ENCODE measurements at places on chromosomes 11 and 22.
A peak's percentile ranks its signal among the peaks of the same experiment; 100 is the strongest.

GRCh38 chr11:44474702-44475101, 90.8 kb upstream of the CD82 start:
- no peak for DNase-seq

DNA sequence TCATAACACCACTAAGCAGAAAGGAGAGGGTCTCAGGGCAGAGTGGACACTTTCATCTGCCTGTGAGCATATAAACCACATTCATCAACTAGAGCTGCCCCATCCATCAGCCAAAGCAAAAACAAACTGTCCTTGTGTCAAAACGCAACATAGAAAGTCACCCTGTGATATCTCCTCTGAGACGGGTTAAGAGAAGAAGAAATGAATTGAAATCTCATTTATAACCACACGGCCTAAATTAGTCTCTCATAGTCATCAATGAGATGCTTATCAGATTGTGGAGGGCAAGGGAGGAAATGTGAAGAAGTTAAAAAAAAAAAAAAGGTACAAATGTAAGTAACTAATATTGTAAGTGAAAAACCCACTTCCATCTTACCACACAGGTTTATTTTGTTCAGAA, 75.7 kb downstream of the SIK3 start:
- DNase-seq: no peak

- no peak for DNase-seq
These were observed 15.6 kb downstream of the ELFN2 start for GRCh38 chr22:37411655-37412054.

GRCh38 chr22:46092670-46093410, 57.5 kb upstream of the PPARA start:
- no peak for DNase-seq

DNA sequence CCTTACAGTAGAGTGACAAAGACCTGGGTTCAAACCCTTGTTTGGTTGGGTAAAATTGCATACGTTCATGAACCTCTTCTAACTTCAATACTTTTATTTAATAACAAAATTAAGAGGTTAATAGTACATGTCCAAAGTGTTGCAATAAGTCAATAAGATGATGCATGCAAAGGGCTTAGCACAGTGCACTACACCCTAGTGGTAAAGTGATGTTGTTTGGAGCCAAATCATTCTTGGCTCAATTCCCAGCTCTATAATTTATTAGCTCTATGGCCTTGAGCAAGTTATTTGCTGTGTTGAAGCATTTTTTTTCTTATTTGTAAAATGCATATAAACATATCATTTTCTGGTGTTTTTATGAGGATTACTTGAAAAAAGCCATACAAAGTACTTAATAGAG, 945.3 kb downstream of the LRRC4C start:
- DNase-seq: no peak

- no peak for DNase-seq
These were observed 145.5 kb downstream of the ST3GAL4 start for GRCh38 chr11:126500981-126501380.

DNA sequence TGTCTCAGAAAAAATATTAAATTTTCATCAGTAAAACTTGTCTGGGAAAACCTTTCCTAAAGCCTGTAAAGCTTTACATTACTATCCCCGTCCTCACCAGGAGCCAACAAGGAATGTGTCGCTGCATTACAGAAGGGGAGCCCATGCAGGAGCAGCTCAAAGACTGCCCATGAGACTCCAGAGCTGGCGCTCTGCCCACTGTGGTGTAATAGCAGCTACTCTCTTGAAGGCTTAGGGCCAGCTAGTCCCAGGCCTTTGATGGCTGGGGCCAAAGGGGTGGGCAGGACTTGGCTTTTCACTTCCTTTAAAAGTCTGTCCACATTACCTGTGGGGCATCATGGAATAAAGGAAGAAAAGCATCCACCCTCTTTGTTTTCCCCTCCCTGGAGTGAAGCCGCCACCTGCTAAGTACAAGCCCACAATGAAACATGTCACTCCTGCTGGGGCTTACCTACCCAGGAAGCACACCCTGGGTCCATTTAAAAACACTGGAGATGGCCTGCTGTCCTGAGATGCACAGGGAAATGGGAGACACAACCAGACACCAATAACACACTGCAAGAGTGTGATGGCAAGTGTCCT, 150.7 kb downstream of the ADAMTS15 start:
- DNase-seq: no peak

DNA sequence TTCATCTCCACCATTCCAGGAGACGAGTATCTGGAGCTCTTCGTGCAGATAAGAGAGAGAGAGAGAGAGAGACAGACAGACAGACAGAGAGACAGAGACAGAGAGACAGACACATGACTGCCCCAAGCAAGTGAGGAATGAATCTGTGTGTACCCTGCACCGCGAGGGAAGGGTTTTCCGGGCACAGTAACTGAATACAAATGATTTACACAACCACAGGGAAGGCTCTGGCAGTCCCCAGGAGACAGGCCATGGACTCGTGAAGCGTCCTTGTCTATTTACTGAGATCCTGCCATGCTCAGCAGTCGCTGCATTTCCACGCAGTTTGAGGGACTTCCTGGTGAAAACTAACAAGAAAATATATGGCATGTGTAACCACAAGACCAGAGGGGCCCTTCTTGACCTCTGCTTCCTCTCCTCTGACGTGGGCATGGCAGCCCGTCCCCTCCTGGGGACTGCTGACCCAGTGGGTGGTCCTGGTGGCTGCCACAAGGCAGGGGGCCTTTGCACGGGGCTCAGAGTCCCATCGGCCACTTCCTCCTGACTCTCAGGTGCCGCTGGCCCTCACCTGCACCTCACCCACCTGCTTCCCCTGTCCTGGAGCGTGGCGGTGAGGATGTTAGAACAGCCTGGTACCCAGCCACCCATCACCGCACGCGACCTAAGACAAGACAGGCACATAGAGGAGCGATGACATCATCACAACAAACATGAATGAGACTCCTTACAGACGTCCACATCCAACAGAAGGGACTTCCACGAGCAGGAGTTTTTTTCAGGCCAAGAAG, 75.9 kb downstream of the PHF21B start:
- DNase-seq: no peak

DNA sequence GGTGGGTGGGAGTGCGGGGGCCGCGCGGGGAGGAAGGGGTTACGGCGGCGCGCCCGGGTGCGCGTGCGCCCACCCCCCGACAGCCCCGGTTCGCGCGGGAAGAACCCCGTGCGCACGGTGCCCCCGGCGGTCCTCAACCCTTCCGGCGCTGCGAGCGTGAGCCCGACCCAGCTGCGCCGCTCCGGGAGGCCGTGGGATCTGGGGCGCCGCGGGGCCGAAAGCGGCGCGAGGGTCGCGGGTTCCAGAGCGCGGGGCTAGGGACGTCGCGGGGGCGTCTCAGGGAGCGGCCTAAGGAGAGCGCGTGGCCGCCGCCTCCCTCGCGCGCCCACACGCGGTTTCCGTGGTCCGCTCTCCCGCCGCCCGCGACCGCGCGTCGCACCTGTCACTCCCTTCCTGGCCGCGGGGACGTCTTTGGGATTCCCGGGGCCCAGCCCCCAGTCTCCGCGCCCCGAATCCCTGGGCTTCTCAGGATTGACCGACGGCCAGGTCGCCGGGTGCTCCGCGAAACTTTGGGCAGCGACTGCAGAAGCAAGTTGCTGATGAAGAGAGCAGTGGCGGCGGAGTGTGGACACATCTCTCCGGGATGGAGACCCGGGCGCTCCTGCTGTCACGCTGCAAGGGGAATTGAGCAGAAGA, 582 bp downstream of the SREBF2 start:
- DNase-seq: peak; percentile 13

GRCh38 chr11:31509051-31509428, 382 bp downstream of the IMMP1L start:
- DNase-seq: no peak

DNA sequence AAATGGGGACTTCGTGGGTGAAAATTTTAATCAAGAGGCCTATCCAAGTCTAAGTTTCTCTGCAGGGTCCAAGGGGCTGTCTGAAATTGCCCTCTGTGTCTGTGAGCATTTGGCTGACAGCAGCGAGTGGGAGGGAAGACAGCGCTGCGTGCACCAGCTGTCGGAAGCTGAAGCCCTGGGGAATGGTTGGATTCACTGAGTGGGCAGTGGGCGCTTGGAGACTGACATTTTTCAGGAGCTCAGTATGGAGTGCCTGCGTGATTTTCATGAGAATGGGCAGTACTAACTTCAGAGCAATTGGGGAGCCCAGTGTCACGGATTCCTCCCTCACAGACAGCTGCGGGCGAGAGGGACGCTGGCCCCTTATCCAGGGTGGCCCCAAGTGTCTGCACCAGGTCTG, 388.8 kb upstream of the B3GAT1 start:
- no peak for DNase-seq

DNA sequence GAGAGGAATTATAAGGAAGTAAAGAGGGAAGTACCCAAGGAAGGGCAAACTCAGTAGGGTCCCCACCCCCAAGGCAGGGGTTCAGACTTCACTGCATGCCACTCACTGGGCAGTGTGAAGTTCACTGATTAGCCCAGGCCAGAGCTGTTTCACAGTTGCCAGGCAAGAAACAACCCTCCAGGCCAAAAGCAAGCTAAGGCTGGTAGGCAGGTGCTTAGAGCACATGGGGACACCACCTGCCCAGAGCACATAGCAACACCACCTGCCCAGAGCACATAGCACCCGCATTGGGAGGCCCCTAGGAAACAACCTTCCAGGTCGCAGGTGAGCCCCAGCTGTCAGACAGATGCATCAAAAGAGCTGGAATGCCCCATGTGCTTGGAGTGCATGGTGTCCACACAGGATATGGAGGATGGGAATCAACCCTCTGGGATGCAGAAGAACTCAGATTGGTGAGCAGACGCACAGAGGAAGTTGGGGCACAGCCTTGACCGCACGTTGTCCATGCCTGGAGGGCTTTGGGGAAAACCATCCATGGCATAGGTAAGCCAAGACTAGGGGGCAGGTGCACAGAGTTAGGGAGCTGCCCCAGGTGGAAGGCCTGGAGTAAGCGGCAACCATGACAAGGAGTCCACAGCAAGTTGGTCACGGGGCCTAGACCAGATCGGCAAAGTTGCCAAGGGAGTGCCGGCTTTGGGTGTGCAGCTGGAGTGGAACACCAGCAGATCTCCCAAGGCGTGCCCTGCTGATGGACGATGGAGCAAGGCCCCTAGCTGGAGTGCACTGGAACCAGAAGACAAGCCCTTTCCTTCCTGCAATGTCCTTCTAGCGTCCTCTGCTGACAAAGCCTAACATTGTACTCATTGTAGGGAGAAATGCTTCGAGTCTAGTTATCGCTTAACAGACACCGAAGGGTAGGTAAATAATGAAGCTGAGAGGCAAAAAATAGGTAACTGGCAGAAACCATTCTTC, 7.8 kb upstream of the TMEM216 start:
- no peak for DNase-seq
